ENCODE measurements at places on chromosomes 2 and 18.
A peak's percentile ranks its signal among the peaks of the same experiment; 100 is the strongest.

- no peak for DNase-seq
Observed at GRCh38 chr2:224562831-224563230, 22.3 kb downstream of the CUL3 start.

GRCh38 chr2:102618452-102619413 lies 620 bp upstream of the SLC9A2 start:
- DNase-seq: no peak

- no peak for DNase-seq
Observed at GRCh38 chr18:40904295-40904694, 1050.7 kb upstream of the PIK3C3 start.

- DNase-seq: no peak
Observed at GRCh38 chr2:124193706-124194105, 168.6 kb downstream of the CNTNAP5 start.

- peak; percentile 84 for DNase-seq
Observed at GRCh38 chr18:58221060-58221725, 177.2 kb downstream of the NEDD4L start.

DNA sequence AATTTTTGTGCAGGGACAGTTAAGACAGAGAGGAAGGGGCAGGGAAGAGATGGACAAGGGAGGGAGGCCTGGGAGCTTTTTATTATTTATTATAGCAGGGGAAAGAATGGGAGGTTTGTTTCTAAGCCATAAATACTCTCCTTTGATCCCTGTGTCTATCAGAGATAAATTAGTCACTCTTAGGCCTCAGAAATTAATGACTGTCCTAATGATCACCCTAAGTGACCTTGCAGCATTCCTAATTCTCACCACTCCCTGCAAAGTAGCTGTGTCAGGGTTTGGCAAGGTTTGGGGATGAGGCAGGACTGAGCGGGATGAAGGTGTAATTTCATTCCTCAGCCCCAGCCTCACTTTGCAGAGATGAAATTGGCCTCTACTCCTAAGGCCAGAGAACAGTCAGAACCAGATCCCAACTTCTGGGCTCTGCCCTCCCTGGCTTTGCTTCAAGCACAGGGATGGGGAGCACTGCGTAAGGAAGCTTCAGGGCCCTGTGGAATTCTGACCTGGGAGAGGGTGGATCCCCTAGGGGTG lies 95.0 kb downstream of the TMEM17 start:
- DNase-seq: peak; percentile 5

- DNase-seq: peak; percentile 93
Observed at GRCh38 chr2:48496849-48497248, 33.1 kb upstream of the STON1 start.

- DNase-seq: no peak
Observed at GRCh38 chr2:182248362-182248761, 178.5 kb downstream of the PDE1A start.

DNA sequence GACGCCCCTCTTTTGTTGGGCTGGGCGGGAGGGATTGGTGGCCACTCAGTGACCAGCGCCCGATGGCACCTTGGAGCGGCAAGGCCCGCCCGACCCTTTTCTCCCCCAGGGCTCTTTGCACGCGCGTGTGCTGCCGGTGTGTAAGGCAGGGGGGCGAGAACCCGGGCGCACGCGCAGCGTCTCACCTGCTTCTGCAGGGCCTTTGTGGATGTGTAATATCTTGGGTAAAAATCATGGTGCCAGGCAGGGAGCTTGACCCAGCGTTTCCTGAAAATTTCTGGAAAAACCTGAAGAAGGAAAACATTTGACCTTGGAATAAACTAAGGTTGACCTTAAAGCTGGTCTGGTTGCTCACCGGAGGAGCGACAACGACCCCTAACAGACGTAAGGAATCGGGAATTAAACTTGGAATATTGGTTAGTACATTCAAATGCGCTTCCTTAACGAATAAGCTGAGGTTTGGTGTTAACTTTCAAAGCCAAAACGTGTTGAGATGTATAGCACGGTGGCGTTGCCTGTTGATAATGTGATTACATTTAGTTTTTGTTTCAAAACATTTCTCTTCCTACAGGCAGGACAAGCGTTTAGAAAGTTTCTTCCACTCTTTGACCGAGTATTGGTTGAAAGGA lies 438 bp downstream of the HSPE1 start:
- no peak for DNase-seq

DNA sequence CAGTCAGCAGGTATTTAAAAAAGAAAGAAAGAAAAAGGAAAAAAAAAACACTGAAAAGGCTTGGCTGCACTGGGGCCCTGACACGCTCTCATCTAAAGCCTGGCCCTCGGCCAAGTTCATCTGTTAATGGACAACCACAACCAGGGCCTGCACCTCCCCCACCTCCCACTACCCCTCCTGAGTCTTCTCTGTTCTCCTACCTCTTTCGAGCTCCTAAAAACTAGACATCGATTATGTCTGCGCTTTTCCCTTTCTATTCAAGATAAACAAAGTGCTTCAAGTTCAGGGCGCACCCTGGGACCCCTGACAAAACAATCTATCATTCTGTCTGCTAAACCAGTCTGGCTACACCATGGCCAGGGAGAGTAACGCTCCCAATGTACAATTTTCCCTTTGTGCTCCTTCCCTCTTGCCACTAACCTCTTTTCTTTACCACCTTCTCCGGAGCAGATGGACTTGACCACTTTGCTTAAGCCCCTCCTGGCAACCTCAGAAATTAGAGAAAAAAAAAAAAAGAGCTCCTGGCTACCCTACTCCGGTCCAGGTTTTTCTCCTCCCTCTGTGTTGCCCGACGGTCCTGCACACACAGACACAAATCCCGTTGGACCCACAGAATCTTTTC lies 22.7 kb downstream of the BCL11A start:
- DNase-seq: no peak

Measured in NCI-H226 (cell line).